ENCODE measurements at places on chromosomes 13 and 19.
A peak's percentile ranks its signal among the peaks of the same experiment; 100 is the strongest.

- DNase-seq: no peak
Measured at GRCh38 chr13:31168166-31168565, 6.5 kb upstream of the HSPH1 start.

GRCh38 chr19:14440049-14440448 lies 6.9 kb downstream of the PKN1 start:
- DNase-seq: peak; percentile 74

- no peak for DNase-seq
Measured at GRCh38 chr19:17716309-17716929, 2.9 kb upstream of the MAP1S start.

GRCh38 chr13:23844132-23844531 lies 45.1 kb downstream of the MIPEP start:
- no peak for DNase-seq

DNA sequence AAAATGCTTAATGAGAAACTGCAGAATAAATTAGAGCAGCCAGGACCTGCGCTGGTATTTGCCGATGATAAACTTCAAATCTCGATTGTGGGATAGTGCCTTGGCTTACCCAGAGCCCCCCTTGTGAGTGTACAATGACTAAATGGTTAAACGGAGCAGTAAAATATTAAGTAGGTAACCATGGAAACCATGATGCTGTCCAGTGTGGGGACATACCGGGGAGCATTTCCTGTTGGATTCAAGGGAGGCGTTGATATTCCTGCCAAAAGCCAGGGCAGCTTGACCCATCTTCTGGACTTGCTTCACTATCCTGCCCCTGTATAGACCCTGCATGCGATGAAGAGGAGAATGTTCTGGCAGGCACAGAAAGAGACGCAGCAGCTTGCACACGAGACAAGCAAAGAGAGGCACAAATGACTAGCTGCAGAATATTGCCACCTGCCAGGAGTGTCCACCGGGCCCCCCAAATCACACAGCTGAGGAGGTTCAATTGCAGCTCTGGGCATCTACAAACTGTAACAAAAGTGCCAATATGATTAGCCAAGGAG lies 255.3 kb upstream of the TSHZ3 start:
- no peak for DNase-seq

- DNase-seq: no peak
Measured at GRCh38 chr13:94996445-94996844, 284.1 kb upstream of the SOX21 start.

DNA sequence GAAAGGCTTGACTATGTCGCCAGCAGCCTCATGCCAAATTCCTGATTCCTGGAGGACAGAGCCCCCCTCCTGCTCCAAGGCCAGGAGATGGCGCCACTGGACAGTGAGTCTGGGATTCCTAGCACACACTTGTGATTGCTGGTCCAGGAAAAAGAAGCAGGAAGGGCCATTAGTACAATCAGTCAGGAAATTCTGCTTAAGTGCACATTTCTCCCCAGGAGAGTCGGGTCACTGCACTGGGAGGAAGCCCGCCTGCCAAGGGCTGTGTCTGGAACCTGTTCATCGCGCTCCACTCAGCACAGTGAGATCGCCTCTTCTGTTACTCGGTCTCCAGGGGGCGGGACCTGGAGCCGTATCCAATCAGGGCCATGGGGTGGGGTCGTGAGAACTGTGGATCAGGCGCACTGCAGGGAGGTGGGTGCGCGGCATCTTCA lies 65.1 kb downstream of the ZNF823 start:
- no peak for DNase-seq

DNA sequence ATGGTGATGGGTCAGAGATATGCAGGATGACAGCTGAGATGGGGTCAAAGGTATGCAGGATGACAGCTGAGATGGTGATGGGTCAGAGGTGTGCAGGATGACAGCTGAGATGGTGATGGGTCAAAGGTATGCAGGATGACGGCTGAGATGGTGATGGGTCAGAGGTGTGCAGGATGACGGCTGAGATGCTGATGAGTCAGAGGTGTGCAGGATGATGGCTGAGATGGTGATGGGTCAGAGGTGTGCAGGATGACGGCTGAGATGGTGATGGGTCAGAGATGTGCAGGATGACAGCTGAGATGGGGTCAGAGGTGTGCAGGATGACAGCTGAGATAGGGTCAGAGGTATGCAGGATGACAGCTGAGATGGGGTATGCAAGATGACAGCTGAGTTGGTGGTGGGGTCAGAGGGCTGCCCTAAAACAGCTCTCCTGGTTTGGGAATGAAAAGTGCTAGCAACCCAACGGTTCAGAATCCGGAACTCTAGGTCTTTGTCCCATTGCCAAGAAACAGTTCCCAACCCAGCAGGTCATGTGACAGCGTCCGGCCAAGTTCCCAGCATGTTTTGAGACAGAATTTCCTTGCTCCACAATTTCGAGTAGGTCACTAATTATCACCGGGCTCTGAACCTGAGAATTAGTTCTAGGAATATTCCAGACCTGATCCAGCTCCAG lies 3.2 kb downstream of the SELENOW start:
- no peak for DNase-seq

- no peak for DNase-seq
Measured at GRCh38 chr13:36839981-36840380, 21.0 kb downstream of the RFXAP start.

DNA sequence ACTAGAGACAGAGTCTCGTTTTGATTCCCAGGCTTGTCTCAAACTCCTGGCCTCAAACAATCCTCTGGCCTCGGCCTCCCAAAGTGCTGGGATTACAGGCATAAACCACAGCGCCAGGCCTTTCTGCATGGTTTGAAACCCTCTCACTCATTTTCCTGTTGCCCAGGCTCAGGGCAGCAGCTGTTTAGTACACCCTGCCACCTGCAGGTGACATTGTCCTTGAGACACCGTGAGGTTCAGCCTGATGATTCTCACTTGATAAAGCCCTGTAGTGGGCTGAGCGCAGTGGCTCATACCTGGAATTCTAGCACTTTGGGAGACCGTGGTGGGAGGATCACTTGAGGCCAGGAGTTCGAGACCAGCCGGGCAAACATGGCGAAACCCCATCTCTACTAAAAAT lies 12.5 kb downstream of the IL12RB1 start:
- DNase-seq: no peak

DNA sequence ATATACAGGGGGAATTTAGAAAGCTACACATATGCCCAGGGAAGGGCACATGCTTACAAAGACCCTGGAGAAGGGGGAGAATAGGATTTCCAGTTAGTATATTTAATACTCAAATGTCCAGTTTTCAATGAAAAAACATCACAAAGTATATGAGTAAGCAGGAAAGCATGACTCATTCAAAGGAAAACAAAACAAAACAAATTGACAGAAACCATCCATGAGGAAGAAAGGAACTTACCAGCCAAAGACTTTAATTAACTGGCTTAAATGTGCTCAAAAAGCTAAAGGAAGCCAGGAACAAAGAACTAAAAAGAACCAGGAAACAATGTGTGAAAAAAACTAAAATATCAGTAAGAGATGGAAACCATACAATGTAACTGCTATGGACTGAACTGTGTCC lies 716.2 kb upstream of the ARGLU1 start:
- DNase-seq: no peak

- no peak for DNase-seq
Measured at GRCh38 chr19:14774373-14774772, 4.0 kb downstream of the ADGRE2 start.

DNA sequence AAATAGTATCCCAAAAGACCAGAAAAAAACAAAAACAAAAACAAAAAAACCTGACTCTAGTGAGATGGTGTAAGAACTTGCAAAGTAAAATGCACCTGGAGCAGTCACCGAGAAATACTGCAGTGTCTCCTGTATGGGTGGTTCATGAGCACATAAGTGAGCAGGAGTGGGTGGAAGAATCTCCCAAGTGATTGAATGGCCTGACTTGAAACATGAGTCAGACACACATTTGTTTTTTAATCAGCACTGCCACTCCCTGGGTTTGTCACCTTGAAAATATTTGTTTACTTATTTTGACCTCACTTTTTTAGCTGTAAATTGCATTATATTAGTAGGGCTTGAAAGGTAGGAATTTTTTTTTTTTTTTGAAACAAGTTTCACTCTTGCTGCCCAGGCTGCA lies 2.0 kb downstream of the ZNF431 start:
- DNase-seq: no peak

DNA sequence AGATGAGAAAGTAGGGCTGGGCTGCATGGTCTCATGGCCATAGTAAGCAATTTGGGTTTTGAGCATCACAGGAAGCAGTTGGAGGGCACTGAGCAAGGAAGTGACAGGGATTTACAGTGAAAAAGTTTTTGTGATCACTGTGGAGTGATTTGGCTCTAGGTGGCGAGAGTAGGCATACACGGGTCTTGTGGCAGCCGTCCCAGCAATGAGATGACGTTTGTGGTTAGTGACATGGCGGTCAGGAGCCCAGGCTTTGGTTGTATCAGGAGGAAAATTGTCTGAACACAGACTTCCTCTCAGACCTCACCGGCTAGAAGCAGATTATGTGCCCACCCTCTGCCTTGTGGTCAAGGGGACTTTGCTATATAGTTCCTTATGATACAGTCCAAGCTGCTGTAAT lies 3.3 kb downstream of the ZNF444 start:
- no peak for DNase-seq

DNA sequence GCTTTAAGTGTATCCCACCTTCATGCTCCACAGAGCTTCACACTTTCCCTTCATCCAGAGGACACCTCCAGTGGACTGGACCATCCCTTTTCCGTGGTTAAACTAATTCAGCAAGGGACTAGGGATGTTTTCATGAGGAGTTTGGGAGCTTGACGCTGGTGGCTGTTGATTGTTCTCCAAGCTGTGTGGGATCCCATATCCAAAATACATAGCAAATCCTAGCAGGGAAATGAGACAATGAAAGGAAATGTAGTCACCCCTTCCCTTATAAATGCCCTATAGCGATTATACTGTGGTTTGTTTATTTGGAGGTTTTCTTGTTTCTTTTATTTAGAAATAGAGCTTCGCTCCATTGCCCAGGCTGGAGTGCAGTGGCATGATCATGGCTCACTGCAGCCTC lies 31.6 kb upstream of the DPRX start:
- no peak for DNase-seq

GRCh38 chr13:46489586-46490023 lies 63.4 kb upstream of the LRCH1 start:
- no peak for DNase-seq

GRCh38 chr19:53131085-53131590 lies 1.6 kb downstream of the ZNF415 start:
- DNase-seq: no peak

DNA sequence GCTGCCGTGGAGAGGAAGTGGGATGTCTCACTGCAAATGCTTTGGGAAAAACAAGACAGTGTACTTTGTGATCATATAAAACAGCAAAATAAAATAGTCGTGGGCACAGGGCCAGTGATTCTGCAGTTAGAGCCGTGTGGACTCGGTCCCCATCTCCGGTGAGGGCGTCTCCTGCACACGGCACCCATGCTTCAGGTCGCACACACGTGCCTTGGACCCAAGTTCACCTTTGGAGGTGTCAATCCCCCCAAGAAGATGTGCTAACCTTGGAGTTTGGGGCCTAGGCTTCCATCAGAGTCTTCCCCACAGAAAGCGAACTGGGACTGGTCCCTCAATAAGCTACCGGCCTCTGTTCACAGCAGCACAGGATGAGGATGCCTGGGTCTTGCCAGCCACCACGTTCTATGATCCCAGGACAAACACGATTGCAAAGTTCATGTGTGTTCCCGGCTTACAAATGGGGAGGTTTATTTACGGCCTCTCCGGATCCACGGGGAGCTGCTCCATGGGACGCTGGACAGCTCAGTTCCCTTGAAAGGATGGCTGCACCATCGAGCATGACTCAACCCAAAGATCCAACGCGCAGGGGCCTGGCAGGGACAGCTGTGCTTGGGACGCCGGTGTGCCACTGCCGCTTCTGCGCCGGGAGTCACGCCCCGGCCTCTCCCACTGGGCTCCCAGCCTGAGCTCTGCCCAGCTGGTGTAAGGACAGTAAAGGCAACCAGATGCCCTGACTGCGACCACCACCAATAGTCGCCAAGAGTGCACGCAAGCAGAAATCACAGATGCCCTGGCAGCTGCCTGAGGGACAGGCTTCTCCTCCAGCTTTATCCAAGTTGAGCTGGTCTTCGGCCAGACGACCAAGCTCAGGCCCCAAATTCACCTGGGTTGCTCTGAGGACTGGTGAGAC lies 8.6 kb downstream of the GAS6 start:
- no peak for DNase-seq

GRCh38 chr19:58385891-58386575 lies 1.0 kb upstream of the RPS5 start:
- no peak for DNase-seq

GRCh38 chr19:52007806-52008557 lies at the start of gene ZNF615:
TSS of gene ZNF615 (minus strand) at chr19:52008211. CDS start at chr19:52003711, 4,500 bp downstream.
- DNase-seq: peak; percentile 80

DNA sequence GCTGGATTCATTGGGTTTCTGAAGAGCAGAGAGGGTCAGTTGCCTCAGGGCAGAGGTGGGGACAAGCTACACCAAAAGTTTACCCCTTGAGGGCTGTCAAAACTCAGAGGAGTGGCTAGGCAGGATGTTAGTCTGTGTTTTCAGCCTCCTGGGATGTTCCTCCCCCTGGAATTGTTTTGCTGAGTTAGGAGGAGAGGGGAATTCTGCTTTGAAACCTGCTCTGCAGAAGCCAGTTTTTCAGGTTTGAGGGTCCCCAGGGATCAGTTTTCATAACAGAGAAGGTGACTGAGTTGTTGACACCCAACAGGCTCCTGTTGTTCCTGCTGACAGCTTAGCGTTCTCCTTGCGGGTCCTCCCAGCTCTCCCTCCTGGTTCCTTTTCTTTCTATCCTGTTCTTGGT lies 121.9 kb upstream of the TMTC4 start:
- DNase-seq: no peak

- no peak for DNase-seq
Measured at GRCh38 chr13:32731576-32731975, 145.3 kb downstream of the PDS5B start.

DNA sequence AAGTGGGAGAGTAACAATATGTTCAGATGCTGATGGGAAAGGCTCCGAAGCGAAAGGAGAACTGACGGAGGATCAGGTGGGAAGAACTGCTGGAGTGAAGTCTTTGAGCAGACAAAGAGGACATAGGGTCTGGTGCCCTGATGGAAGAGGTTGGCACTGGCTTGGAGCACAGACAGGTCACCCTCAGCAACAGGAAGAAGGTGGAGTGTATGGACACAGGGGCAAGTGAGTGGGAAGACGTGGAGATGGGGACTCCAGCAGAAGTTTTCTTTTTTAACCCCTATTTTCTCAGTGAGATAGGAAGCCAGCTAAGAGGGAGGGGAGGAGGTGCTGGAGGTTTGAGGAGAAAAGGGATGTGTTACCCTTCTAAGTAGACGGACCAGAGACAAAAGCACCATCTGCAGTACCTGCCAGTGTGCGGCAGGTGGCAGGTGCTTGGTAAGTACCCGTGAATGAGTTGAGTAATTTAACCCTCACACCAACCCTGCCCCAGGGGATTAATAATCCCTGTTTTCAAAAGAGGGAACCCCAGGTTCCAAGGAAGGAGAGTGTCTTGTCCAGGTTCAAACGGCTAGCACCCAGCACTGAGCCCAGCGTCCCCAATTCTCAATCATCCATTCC lies 11.2 kb downstream of the HAS1 start:
- DNase-seq: no peak

DNA sequence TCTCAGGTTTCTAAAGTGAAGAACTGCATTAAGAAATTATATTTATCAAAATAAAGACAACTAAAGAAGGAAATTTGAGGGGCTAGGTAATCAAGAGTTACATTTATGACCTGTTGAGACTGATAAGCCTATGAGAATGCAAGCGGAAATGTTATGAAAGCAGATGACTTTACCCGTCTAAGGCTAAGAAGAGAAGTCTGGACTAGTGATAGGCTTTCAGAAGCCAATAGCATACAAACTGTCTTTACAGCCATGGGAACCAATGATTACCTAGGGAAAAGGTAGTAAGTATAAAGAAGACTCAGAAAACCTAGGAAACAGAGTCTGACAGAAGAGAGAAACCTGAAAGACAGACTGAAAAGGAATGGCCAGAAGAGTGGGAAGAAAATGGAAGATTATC lies 11.2 kb downstream of the TSC22D1 start:
- DNase-seq: no peak
